ENCODE measurements at places on chromosomes 6 and 20.
A peak's percentile ranks its signal among the peaks of the same experiment; 100 is the strongest.

- DNase-seq = no peak
These were observed 29.0 kb upstream of the DSN1 start for GRCh38 chr20:36802326-36803222.

DNA sequence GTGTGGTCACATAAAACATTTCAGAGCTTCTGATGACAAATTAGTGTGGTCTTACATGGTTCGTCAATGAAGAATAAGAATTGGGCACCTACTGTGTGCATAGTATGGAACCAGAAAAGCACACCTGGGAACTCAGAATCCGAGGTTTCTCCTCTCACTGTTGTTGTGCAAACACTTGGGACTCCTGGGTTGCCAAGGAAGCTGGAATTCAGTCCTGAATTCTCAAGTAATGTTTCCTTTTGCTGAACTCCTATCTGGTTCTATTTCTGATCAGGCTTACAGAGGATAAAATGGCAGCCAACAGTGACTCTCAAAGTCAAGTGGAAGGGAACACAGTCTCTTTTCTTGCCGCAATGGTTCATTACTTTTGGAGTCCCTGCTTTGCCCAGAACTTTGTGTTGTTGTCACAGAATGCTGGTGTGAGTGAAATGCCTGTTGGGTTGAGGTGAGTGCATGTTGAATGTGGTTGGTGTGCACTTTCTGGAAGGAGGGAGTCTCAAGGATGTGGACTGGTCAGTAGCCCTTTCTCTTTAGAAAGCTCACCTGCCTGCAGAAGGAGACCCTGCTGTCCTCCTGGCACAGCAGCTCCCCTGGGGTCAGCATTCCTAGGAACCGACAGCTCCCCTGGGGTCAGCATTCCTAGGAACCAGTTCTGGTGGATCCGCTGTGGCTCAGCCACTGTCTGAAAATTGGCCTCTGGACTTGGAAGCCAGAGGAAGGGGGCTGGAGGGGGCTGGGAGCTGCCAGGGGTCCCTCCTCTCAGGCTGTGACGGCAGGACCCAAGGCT is 1.4 kb downstream of the UNC93A start:
- no peak for DNase-seq

DNA sequence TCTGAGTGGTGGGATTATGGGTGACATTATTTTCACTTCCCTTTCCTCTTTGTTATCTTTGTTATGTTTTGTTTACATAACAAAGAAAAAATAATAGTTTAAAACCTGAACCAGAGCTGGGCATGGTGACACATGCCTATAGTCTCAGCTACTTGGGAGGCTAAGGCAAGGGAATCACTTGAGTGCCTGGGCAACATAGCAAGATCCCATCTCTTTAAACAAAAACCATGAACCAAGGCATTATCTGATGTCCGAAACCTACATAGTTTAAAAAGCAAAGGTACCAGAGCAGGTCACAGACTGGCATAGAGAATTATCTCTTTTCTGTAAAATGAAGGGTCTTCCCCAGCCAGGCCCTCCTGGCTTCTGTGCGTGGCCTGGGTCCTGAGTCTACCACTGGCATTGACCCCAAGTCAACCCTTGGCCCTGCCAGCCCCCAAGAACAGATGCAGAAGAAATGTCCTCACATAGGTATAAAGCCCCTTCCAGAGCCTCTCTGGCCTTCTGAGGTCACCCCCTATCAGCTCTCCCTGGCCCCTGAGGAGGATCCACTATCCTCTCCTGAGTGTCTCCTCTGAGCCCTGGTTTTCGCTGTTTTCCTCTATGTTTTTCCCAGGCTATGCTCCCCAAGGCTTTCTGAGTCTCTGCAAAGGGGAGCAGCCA is 81.3 kb downstream of the TRERF1 start:
- DNase-seq = no peak

GRCh38 chr20:54048481-54048880 is 21.9 kb downstream of the BCAS1 start:
- no peak for DNase-seq

DNA sequence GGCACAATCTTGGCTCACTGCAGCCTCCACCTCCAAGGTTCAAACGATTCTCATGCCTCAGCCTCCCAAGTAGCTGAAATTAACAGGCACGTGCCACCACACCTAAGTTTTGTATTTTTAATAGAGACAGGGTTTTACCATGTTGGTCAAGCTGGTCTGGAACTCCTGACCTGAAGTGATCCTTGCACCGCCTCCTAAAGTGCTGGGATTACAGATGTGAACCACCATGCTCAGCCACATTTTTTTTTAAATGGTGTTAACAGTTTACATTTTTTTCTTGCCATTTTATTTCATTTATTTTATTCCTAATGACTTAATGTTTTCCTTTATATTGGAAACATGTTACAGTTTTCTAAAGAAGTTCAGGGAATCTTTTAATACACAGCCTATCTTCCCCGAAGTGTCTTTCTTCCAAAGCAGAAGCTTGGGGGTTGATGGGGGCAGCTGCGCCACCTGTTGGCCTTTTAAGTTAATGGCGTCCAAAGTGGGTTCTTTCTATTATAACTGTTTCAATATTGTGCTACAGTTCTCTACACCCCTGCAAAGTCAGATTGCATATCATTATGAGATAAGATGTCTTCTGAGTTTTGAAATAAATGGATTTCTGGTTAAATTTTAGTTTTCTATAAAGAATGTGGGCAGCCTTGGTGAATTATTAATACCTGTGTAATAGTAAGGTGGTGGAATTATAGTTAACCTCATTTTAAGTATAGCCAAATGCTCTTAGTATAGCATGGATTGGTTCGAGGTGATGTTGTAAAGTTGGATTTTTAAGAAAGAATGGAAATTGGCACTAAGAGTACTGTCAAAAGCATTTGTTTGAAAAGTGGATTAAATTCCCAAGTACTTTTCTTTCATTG is 42.0 kb upstream of the PLCG1 start:
- peak; percentile 48 for DNase-seq

DNA sequence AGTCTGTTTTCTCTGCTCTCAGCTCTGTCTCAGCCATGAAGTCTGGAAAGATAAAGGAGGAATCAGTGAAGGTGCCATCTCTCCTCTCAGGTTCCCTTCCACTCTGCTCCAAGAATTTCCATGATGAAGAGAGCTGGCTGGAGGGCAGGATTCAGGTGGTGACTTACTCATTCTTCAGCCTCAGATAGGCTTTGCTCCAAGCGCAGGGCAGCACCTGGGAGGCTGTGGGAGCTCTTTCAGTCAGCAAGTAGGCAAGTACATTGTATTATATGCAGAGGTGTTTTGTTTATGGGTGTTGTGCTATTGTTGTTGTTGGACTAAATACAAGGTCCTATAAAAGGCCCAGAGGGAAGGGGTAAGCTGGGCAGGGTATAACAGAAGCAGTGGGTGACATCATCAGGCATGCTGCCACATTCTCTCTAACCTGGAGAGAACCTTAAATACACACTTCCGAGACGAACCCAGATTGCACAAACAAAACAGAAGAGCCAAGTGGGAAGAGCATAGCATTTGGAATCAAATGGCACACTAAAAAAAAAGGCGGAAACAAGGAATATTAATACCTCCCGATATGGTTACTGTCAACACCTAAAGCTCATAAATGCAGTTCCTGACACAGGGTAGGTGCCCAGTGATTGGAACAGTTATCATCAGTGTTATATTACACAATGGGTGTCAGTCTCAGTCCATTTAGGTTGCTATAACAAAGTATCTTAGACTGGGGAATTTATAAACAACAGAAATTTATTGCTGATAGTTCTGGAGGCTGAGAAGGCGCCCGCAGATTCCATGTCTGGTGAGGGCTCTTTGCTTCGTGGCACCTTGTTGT is 14.5 kb upstream of the PSMG4 start:
- DNase-seq = no peak

- DNase-seq = no peak
These were observed 687 bp downstream of the SLC35A1 start for GRCh38 chr6:87473419-87473903.

DNA sequence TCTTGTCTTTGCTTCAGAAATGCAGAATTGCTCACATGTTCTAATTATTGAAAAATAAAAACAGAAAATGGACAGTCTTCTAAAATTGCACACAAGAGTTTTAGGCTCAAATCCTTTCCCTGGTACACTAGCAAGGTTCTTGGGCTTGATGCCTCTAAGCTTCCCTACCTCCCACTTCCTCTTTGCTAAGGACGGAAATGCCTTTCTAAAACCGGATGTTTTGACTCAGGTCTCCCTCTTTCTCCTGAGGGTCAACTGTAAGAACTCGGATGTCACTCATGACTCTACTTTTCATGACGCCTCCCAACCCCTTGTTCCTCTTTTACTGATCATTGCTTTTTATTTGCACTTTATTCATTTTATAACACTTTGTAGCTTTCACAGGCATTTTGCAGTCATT is 613.5 kb downstream of the C6orf118 start:
- DNase-seq = no peak

Measured in mesothelial cell of epicardium (in vitro differentiated cells).